H9 (cell line): ENCODE measurements at places on chromosomes 13 and 19. TPM values are rescaled to one million over a fixed set of nuclear protein-coding genes. Genes with fewer than 3 reads are reported as not detected.

DNA sequence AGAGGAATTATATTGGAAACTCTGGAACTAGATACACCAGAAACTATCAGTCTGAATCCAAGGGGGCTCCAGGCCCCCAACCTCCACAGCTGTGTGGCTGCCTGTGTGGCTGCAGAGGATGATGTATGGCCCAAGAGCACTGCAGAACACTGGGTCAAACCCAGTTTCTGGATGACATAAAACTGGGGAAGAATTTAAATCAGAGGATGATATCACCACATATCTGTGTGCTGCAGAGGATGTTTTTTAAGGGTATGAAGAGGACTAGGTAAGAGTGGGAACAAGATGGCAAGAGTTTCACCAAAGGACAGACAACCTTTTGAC lies 226.4 kb downstream of the SUCLA2 start:
- H3K36me3 ChIP-seq, result peaks cover 9% of the 10 kb centered on the region
- H3K27me3 ChIP-seq, result no peaks in the 10 kb centered on the region
- H3K27ac ChIP-seq, result no peak overlapping the region
- no peak for DNase-seq
- peaks cover 2% of the 10 kb centered on the region; the same call in 1 of the 2 replicates for H3K4me1 ChIP-seq

PIBF1 gene
- 10.7 and 12.7 TPM in 2 replicates for total RNA-seq

TRAPPC6A gene
- 57.8 and 59.9 TPM in 2 replicates for total RNA-seq

DNA sequence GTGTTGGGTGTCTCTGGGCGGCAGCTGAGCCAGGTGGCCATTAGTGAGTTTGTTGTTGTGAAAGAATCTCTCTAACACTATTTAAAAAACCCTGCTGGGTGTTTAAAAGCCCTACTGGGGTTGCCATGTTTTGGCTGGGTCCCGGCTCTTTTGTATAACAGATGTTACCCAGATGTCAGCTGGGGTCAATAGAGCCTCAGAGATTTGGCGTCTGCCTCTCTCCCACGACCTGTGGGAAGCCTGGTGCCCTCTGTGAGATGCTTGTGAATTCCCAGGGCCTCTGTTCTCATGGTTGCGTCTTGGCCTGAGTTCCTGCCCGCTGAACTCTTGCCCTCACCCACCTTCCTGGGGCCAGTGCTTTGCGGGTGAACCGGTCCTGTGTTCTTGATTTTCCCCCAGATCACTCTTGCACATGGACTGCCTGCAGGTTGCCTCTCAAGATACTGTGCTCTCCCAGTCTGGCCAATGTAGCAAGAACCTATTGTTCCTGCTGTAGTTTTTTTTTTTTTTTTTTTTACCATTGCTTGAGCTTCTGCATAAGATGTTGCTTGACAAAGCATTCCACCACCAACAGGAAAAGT lies 9.5 kb downstream of the NFILZ start:
- H3K27ac ChIP-seq, result no peak overlapping the region
- no peaks in the 10 kb centered on the region; the same call in 2 of the 3 replicates for H3K36me3 ChIP-seq
- DNase-seq, result no peak
- peak overlapping the region; percentile 9; the same call in 1 of the 3 replicates for H3K4me3 ChIP-seq
- H3K27me3 ChIP-seq, result no peaks in the 10 kb centered on the region

GRCh38 chr19:51114087-51114729 lies 6.0 kb upstream of the CTU1 start:
- H3K36me3 ChIP-seq, result no peaks in the 10 kb centered on the region
- H3K27me3 ChIP-seq, result no peaks in the 10 kb centered on the region
- H3K4me3 ChIP-seq, result no peak overlapping the region
- no peak for DNase-seq
- no peaks in the 10 kb centered on the region for H3K4me1 ChIP-seq

DNA sequence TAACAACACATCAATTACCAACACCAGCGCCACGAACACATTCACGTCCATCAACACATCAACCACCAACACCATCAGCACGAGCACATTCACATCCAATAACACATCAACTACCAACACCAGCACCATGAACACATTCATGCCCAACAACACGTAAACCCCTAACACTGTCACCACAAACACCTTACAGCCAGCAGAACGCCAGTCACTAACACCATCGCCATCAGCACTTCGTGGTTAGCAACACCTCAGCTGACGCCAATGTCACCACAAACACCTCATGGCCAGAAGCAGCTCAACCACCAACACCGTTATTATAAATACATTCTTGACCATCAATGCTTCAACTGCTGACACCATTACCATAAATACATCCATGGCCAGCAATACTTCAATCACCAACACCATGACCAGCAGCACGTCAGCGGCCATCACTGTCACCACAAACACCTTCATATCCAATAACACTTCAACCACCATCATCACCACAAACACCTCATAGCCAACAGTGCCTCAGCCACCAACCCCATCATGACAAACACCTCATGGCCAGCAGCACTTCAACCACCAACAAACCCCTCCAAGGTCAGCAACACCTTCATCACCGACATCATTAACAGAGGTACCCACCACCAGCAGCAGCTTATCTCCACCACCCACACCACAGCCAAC lies 9.4 kb downstream of the FCER2 start:
- H3K27me3 ChIP-seq, result no peaks in the 10 kb centered on the region
- no peak overlapping the region for H3K27ac ChIP-seq
- H3K4me3 ChIP-seq, result no peak overlapping the region
- no peak for DNase-seq
- no peaks in the 10 kb centered on the region for H3K36me3 ChIP-seq

ZFP36 gene
- 14.6 and 15.4 TPM in 2 replicates for total RNA-seq
